ENCODE measurements at places on chromosomes 2 and 18.

DNA sequence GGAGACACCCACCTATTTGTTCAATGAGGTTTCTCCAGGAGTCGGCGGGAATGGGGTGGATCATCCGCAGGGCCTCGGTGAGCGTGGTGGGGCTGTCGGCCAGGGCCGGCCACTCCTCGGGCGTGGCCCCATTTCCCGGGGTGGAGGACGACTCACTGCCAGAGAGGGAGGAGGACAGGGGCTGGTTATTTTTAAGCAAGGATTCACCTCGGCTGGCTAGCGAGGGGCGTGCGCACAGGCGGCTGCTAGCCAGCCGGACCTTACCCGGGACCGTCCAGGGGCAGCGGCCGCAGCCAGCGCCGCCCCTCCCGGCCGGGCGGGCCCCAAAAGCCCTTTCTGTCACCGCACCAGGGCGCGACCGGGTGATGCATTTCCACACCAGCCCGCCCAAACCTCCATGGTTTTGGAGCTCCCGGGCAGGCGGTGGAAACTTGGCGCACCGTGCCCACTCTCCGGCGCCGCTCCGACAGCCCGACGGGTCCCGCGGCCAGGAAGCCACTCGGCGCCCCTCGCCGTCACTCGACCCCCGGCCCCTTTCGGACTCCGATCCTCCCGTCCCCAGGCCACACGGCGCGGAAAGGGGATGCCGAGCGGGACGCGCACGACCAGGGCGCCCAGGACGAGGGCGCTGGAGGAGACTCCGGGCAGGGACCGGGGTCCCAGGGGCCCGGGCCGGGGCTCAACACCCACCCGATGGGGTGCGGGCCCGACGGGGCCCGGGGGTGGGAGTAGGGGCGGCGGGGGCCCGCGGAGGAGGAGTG lies 57.1 kb downstream of the SNORC start:
- DNase-seq: no peak

DNA sequence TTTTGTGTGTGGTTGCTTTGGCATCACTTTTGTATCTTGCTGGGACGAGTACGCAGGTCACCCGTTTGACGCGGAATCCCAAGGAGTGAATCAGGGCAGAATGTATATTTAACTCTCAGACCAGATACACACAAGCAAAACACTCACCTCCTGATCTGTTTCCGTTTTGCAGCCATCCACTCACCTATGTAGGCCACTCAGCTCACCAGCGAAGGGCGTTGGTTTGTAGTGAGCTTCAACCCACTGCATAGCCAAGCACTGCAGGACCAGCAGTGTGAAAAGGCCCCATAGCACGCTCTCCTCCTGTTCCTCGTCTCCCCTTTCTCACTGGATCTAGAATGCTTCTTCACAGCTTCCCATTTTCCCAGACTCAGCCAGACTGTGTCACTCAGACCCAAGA lies 58.3 kb downstream of the ZNF532 start:
- no peak for DNase-seq

- DNase-seq: peak; percentile 18
Measured at GRCh38 chr2:112920923-112921532, 10.1 kb downstream of the IL37 start.

DNA sequence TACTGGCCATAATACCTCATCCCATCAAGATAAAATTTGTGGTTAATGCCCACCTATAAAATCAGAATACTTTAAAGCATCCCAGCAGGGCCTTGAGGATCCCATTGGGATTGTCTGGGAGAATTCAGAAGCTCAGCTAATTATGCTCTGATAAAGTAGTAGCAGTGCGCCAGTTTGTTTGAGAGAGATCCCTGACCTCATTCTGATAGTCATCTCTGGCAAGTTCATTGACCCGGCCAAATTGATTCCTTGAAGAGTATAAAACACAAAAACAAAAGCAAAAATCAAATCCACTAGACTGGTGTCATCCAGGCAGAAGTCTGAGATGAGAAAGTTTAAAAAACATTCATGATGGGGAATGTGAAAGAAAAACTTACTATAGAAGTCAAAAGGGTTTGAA lies 14.1 kb downstream of the ABCG5 start:
- DNase-seq: no peak

- no peak for DNase-seq
Measured at GRCh38 chr18:58402247-58402646, 226.6 kb downstream of the ALPK2 start.

DNA sequence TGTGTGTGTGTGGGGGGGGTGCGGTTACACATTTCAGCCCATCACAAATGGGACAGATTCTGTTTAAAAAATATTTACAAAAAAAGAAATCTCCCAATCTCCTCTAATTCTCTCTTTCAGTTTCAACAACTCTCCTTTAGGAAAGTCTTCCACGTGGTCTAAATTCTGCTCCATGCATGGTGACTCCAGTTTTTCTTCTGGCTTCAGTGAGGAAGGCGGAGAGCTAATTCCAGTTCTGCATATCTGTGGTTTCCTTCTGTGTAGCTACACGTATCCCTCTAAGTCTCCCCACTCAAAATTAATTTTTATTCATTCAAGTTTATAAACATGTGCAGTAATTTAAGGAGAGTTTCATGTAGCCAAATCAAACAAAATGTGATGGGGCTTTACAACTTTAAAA lies 111.6 kb downstream of the SLC4A3 start:
- no peak for DNase-seq

GRCh38 chr2:23988371-23988770 lies 21.5 kb upstream of the MFSD2B start:
- DNase-seq: peak; percentile 35

GRCh38 chr2:221215487-221215886 lies 356.6 kb downstream of the EPHA4 start:
- DNase-seq: no peak

DNA sequence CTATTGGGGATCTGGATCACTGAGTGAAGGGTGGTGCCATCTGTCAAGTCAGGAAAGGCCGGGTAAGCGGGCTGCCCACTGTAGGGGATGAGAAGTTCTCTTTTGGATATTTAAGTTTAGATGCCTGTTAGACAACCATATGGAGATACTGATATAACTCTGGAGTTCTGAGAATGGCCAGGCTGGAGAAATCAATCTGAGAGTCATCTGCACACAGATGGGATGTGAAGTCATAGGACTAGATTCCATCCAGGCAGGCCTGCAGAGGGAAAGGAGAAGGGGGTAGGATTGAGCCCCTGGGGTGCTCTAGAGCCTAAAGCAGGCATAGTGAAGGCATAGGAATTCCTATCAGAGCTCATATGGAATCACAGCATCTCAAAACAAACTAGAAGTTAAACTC lies 30.1 kb downstream of the SPRED2 start:
- no peak for DNase-seq

GRCh38 chr2:48190230-48190629 lies 283.9 kb upstream of the FBXO11 start:
- no peak for DNase-seq

GRCh38 chr2:70083344-70084156 lies 3.7 kb upstream of the PCBP1 start:
- DNase-seq: no peak

GRCh38 chr2:199979398-199979797 lies 24.0 kb downstream of the MAIP1 start:
- no peak for DNase-seq

DNA sequence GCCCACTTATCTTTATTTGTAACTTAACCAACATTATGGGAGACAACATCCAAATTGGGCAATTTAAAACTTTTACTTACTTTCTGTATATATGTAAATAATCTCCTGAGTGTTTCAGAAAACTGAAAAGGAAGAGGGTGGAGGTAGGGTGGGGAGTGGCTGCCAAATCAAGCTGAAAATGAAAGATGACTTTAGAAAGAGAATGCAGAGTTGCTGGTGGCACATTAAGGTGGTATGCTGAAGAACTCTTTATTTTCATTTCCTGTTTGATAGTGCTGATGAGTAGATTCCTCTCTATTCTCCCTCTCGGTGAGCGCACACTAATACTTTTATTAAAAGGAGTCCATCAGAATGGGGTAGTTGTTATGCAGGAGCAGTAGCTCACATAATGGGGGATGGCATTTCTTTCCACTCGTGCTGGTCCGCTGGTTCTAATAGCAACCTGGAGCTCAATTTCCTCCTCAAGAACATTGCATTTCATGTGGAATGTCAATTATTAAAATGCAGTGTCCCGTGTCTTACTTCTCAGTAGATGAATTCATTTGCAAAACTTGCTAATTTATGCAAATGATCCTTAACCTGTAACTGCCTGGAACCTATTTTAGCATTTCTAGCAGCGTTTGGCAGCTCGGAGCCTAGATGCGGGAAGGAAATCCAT lies 466.9 kb upstream of the HNRNPA3 start:
- DNase-seq: no peak

- no peak for DNase-seq
Measured at GRCh38 chr18:23661735-23662308, 889 bp downstream of the ANKRD29 start.

GRCh38 chr18:50836521-50836957 lies 16.7 kb upstream of the MRO start:
- DNase-seq: peak; percentile 86

DNA sequence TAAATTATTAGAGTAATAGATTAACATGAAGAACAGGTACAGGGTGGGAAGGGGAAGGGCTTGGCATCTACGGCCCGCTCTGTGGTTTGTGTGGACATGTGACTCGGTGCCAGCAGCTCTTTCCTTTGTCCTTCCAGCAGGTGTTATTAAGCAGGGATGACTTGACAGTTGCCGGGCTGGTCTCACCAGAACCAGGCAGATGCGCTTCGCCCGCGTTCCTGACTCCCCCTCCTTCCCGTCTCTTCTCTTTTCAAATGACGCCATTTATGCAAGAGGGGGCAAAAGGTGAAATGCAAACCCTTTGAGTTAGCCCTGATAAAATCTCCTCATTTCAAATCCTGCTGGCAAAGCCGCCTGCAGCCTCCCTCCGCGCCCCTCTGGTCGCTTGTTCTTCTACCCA lies 38.9 kb upstream of the MGAT4A start:
- DNase-seq: no peak

- DNase-seq: no peak
Measured at GRCh38 chr2:25529034-25529433, 144.3 kb downstream of the DTNB start.

DNA sequence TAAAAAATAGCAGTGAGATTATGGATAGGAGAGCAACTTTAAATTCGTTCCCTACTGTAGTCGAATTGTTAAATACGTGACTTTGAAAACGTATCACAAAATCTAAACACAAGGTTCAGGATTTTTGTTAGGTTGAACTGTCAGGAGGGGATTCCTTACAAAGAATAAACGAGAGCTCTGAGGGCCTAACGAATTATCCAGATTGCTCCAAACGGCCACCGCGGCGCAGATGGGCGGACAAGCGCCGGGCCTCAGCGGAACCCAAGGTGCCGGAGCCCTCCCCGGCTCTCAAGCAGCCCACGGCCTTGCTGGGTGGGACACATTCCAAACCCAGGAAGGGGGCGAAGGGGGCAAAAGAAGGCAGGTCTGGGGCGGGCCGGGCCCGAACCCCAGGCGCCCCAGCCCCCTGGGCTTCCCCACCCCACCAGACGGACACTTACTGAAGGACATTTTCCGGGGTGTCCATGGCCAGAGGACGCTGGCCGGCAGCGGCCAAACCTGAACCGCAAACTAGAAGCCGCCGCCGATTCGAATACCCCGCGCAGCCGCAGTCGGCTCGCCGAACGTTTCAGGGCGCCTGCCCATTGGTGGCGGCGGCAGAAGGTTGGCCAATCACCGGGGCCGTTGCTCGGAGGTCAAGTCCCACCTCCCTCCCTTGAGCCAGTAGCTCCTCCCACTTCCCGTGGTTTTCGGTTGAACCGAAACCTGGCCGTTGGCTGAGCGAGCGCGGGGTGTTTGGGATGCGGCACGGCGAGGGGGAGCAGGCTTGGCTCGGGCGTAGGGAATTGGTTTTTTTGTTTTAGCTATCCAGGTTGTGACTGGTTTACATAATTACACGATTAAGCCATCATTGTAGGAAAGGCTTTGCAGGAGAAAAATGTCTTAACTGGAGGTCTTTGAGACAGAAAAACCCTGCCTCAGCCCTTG lies at the start of gene BUB1:
TSS of gene BUB1 (minus strand) at position 534 of the 927 bp plus-strand sequence. CDS start at position 466, 68 bp downstream.
- peak; percentile 97 for DNase-seq

- DNase-seq: no peak
Measured at GRCh38 chr2:178764097-178764496, 43.1 kb downstream of the TTN start.

GRCh38 chr2:30155889-30156658 lies 9.3 kb downstream of the YPEL5 start:
- no peak for DNase-seq

DNA sequence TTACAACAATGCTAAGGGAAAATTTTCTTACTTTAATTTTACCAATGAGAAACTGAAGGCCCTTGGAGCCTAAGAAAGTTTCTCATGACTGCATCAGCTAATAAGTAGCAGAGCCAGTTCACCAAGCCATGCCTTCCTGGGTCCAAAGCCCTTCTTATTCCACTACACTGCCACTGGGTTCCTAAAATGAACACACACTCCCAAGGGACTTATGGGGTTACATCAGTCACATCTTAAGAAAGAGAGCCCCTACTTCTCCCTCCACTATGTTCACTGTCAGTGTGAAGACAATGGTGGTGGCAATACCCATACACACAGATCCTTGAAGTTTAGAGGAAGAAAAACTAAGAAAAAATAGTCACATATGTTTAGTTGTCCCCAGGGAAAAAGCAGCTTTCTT lies 20.6 kb downstream of the MBD2 start:
- no peak for DNase-seq

DNA sequence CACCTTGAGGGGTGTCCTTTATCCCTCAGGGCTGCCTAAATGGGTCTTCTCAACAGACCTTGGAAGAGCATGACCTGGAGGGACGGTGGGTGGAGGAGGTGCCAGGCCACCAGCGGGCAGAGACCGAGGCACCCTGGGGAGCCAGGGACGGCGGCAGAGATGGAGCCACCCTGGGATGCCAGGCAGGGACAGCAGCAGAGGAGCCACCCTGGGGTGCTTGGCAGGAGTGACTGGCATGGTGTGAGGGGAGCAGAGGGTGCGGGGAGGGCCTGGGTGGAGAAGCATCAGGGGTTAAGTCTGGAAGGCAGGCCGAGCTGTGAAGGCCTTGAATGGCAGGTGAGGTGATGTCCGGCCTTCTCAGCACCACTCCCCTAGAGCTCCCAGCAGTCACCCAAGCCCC lies 56.1 kb downstream of the CIB4 start:
- no peak for DNase-seq

GRCh38 chr2:231016566-231017230 lies 20.6 kb upstream of the C2orf72 start:
- DNase-seq: peak; percentile 29

- no peak for DNase-seq
Measured at GRCh38 chr2:19346983-19347618, 11.3 kb downstream of the OSR1 start.

DNA sequence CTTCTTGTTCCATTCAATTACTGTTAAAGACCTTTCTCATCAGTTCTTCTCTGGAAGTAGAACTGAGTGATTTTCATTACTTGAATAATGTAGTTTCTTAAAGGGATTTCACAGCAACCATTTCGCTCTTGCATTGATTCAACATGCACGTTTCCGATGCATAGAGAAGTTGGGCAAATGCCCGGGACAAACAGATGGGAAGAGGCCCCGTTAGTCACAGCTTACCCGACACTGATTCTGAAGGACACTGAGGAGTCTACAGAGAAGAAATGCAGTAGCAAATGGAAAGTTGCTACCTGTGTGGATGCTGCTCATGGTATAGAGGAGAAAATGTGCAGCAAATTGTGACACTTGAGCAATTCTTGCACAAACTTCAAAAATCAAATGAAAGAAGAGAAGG lies 32.3 kb upstream of the GCG start:
- no peak for DNase-seq

GRCh38 chr2:129113776-129114175 lies 795.1 kb upstream of the HS6ST1 start:
- DNase-seq: no peak

- no peak for DNase-seq
Measured at GRCh38 chr2:97732436-97733340, 19.3 kb downstream of the ZAP70 start.

- DNase-seq: no peak
Measured at GRCh38 chr2:207276248-207276647, 110.5 kb upstream of the KLF7 start.

Data from fibroblast of pulmonary artery (primary cell).